ENCODE measurements at places on chromosomes 5 and 9.

GRCh38 chr5:179397516-179397915 lies 52.3 kb upstream of the ADAMTS2 start:
- no peak for DNase-seq

DNA sequence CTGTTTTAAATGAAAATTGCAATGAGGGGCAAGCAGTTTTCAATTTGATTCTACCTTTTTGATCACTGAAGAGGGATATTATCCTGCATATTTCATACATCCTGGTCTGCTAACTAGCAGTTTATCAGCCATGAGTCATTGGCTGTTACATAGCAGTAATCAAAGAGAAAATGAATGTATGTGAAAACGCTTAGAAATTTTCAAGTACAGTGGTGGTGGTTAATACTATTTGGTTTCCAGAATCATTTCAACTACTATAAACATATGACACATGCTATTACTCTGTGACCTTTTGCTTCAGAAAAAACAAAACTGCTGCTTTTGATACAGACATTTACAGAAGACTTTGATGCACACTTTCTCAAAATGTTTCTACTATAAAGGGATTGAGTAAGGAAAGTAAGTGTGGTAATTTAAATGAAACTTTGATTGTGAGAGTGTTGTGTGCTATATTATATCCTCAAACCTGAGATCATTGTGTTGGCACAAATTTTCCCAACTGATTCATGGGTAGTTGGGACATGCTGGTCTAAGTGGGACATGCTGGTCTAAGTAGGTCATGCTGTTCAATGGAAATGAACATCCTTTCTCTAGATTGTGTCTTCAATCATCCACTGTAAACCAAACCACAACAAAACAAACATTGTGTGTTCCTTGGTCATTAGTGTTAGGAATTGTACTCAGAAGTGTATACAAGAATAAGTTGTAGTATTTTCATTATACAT lies 5.1 kb downstream of the RNF14 start:
- no peak for DNase-seq

- no peak for DNase-seq
Measured at GRCh38 chr5:58544195-58544594, 38.7 kb upstream of the RAB3C start.

DNA sequence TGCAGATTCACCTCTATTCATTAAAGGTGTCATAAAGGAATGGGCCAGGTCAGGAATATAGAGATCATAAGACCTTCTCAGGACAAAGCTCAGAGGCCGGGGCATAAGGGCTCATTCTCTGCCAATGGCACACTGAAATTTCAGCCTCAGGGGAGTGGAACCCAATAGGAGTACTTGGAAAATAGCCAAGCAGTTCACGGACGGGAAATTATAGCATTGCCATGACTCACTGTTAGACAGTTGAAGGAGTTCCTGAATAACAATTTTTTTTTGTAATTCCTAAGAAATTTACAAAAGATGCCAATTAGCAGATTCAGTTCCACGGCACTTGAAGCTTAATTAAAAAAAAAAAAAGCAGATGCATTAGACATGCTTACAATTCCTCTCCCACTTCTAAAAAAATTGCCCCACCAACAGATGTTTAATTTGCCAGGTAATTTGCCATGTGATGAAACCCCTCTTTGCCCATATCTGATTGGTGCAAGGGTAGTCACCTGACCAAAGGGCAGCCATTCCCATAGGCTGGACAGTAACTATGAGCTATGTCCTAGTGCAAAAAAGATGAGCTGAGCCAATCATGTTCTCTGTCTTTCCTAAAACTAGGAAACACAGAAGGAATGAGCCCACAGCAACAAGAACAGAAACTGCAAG lies 58.6 kb downstream of the PTCD2 start:
- no peak for DNase-seq

DNA sequence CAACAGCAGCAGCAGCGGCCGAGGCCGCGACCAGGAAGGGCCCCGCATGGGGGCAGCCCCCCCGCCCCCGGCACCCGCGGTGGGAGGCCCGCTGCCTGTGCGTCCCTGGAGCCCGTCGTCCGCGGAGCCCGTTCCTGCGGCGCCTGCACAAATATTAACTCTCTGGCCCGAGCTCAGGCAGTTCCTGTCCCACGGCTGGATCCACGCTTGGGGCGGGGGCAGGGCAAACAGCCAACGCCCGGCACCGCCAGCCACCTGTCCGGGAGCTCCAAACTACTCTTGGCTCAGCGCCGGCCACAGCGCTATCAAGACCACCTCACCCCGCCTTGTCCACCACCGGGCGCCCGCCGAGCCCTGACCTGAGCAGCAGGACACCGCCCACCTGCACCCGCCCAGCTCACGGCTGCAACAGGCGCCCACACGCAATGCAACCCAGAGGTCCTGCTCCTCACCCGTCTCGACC lies at the start of gene LRRC26:
Gene LRRC26 (minus strand): TSS at position 156 of the 463 bp plus-strand sequence. CDS start 108 bp downstream, at position 48.
- DNase-seq: no peak

- no peak for DNase-seq
Measured at GRCh38 chr5:67240065-67240464, 43.5 kb upstream of the CD180 start.

GRCh38 chr9:72477930-72478518 lies 43.4 kb upstream of the TMC1 start:
- peak; percentile 28 for DNase-seq

DNA sequence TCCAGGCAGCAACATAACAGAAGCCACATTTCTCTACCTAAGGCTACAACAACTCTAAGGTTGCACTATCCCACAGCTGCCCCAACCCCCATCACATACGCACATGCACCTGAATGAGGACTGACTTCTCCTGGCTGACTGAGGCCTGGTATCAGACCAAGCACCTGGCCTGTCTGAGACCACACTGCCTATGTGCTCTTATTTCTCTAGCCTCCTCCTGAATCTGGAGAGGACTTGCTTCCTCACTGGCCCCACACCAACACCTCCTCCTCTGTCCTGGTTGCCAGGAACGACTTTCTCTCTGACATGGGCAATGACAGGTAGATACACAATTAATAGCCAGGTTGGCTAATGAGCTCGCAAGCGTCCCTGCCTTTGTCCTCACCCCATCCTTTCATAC lies 14.9 kb upstream of the VDAC1 start:
- no peak for DNase-seq

DNA sequence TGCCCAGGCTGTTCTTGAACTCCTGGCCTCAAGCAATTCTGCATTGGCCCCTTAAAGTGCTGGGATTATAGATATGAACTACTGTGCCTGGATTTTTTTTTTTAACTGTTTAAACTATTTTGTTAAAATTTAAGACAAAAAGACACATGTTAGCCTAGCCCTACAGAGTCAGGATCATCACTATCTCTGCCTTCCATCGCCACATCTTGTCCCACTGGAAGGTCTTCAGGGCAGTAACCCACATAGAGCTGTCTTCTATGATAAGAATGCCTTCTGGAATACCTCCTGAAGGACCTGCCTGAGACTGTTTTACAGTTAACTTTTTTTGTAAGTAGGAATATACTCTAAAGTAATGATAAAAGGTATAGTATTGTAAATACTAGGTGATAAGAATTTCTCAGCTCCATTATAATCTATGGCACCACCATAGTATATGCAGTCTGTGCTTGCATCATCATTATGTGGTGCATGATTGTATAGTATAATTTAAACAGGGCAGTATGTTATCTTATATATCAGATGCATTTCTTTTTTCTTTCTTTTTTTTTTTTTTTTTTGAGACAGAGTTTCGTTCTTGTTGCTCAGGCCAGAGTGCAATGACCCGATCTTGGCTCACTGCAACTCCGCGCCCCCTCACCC lies 52.7 kb downstream of the DENND4C start:
- no peak for DNase-seq

DNA sequence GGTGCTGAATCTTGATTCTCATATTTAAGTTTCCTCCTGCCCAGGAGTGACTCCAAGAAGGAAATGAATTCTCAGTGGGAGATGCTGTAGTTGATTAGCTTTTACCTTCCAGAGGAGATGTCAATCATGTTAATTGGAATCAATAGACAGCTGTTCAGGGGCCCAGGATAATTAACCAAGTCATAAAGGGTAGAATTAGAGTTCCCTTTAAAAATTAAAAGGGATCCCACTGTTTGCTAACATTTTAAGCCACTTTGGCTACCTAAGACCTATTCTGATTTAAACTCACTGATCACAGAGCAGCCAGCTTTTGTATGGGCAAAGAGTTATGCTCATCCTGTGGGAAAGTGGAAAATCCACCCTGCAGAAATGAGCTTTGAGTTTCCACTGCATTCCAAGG lies 249.6 kb downstream of the SLIT3 start:
- DNase-seq: no peak

DNA sequence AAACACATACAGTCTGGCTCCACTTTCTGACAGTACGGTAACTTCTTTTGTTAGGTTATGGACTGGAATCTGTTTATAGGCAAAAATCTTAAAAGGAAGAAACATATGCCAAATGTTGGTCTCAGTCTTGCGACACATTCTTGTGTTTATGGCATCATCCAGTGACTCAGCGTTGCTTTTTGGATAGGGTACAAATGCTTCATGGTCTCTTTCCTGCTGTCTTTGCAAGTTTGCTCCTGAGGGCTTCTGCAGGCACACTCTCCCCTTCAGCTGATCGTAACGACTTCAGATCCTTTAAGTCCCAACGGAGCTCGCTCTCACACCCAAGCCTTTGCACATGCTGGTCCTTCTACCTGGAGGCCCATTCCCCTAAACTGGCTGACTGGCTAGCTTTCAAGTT lies 23.6 kb upstream of the TNFSF8 start:
- DNase-seq: no peak

- DNase-seq: no peak
Measured at GRCh38 chr5:86684222-86684621, 66.5 kb downstream of the COX7C start.

- no peak for DNase-seq
Measured at GRCh38 chr9:88809355-88810161, 181.7 kb upstream of the S1PR3 start.

DNA sequence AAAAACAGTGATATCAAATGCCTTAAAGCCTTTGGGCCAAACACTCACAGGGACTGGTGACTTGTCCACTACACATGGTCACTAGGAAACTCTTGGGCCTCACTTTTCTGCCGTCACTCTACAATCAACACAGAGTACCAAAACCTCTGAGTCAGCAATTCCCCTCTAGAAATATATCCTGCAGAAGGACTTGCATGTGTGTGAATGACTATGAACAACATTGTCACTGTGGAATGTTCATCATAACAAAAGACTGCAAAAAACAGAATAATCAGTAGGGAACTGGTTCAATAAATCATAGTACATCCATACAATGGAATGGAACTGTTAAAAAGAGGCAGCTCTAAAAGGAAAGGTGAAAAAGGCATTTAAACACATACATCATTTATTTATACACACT lies 44.1 kb upstream of the SMU1 start:
- no peak for DNase-seq

GRCh38 chr5:83891261-83891660 lies 170.6 kb upstream of the HAPLN1 start:
- DNase-seq: no peak

DNA sequence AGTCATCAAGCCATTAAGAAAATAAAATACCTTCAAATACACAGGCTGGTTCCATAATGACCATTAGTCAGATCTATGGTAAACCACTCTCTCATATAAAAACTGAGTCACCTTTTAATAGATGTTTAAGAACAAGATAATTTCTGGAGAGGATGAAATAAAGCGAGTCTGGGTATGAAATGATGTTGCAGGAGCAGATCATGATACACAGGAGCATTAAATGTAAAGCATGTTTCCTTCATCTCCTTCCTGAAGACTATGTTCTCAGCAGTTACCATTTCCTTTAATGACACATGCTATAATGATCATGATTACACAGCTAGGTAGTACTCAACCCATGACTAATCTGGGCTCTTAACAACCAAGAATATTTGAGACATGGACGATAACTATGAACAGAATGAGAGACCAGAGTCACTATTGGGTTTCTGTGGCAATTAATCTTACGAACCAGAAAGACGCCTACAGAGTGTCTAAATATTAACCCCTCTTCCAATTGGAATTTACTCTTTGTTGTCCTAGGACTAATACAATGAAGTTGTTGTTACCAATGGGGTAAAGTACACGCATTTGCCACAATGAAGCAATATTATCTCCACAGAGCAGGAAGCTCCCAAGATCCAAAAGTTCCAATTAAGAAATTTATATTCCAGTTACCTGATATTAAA lies 105.6 kb downstream of the NR6A1 start:
- no peak for DNase-seq

GRCh38 chr9:93126151-93126781 lies 7.8 kb downstream of the NINJ1 start:
- DNase-seq: peak; percentile 80

- DNase-seq: no peak
Measured at GRCh38 chr5:31036411-31036810, 157.1 kb upstream of the CDH6 start.

DNA sequence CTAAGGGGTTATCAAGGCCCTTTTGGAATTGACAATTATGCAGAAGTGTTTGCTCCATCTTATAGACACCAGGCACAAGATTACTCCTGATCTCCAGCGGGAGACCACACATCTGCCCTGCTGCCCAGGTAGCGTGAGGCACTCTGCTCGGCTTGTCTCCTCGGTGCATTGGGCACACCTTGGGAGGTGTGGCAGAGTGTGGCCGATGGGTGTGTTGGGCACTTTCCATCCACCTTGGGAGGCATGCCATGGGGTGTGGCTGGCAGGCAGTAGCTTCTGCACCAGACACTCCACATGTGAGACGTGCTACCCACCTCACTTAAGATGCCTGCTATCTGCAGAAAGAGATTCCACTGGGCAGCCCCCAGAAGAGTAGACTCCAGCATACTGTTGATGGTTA lies 54.1 kb downstream of the GADD45G start:
- DNase-seq: no peak

DNA sequence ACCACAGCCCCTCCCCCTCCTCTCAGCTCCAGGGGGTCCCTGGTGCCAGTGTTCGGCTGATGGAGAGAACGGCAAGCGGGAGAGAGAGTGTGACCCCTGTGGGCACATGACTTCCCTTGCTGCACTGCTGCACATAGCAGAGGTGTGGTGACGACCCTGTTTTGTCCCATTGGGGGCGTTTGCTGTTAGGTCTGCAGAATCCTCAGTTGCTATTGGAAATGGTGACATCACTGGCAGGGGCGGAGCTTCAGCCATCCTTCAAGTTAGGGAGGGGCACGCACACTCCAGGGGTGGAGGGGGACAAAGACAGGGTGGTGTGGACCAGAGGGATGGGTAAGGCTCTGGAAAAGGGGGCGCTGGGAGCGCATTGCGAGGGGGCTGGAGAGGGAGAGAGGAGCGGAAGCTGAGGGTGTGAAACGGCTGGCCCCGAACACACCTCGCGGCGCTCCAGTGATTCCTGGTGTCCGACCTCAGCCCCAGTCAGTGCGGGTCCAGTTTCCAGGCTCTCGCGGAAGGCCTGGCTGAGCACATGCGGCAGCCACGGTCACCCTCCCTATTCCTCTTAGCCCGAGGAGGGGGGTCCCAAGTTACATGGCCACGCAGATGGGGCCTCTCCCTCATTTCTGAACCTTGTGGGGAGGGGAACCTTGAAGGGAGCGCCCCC lies 764 bp upstream of the GRIN1 start:
- DNase-seq: peak; percentile 94

DNA sequence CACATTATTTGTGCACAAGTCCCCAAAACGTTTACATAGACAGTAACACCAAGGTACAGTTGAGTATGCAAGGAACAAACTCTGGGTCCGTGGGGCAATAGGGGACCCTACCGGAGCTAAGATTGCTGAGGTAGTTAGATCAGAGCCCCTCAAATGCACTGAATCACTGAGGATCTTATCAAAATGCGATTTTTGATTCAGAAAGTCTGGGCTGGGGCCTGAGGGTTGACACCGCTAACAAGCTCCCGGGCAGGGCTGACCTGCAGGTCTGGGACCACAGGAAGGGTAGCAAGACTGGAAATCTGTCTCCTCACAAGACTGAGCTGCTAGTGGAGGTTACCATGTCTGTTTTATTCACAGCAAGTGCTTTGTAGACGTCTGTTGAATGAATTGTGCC lies 1.8 kb upstream of the IL3 start:
- no peak for DNase-seq

- DNase-seq: no peak
Measured at GRCh38 chr5:111234125-111234524, 9.9 kb downstream of the CAMK4 start.

All from posterior cingulate gyrus (tissue), 11 donors.